Esophagus muscularis mucosa (tissue), 4 donors: ENCODE measurements at places on chromosomes 7 and 10.

DNA sequence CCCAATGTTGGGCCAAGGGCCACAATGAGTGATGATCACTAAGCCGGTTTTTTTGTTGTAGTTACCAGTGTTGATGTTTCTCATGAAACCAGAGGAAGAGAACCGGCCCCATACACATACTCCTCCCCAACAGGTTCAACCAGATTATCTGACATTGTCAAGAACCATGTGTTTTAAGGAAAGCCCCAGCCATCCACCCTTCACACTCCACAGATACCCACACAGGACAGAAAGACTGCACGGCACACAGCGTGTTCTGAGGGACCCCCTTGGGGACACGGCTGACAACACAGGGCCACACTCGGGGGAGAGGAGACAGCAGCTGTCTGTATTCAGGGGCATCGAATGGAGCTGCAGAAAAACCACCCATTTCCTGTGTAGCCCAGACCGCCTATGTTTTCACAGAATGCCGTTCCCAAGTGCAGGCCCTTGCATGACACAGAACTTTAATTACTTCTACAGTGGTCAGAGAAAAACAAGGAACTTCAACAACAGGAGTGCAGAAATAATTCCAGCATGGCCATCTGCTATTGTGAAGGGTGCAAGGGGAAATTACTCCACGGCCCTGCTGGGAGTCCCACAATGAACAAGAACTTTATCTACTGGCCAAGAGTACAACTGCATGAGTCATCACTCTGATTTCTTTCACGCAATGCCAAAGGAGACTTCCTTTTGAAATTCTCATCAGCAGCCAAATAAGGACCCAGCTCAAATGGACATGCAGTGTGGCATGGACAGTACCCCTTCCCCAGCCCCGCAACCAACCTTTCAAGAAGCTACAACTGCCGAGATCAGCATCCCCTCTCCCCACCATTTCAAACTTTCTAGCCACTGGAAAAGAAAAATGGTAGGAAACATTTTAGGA lies 2.3 kb downstream of the KLF6 start:
- peaks cover 56% of the 10 kb centered on the region for H3K36me3 ChIP-seq
- DNase-seq, result no peak
- H3K27me3 ChIP-seq, result no peaks in the 10 kb centered on the region

GRCh38 chr7:111571720-111572119 lies 9.4 kb upstream of the IMMP2L start:
- no peaks in the 10 kb centered on the region for H3K4me1 ChIP-seq
- DNase-seq, result no peak
- no peak overlapping the region for H3K4me3 ChIP-seq
- H3K27ac ChIP-seq, result no peak overlapping the region
- H3K36me3 ChIP-seq, result no peaks in the 10 kb centered on the region

DNA sequence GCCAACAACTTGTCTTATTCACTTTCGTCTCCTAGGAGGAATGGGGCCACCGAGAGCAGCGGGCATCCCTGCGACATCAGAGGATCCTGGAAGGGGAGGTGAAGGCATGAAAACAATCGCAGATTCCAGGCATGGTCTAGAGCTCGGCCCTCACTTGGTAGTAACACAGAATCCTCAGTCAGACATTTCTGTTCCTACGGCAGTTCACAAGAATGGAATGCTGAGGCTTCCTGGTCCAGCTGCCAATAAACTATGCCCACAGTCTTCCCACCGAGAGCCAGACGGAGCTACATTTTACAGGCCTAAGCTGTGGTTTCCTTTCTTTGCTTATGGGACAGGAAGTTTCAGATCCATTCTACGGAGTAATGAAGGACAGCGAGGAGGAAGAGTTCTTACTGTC lies 75.8 kb downstream of the OR13A1 start:
- no peaks in the 10 kb centered on the region for H3K27me3 ChIP-seq
- peak; percentile 78 for DNase-seq
- no peaks in the 10 kb centered on the region for H3K36me3 ChIP-seq
- no peak overlapping the region for H3K4me3 ChIP-seq

DNA sequence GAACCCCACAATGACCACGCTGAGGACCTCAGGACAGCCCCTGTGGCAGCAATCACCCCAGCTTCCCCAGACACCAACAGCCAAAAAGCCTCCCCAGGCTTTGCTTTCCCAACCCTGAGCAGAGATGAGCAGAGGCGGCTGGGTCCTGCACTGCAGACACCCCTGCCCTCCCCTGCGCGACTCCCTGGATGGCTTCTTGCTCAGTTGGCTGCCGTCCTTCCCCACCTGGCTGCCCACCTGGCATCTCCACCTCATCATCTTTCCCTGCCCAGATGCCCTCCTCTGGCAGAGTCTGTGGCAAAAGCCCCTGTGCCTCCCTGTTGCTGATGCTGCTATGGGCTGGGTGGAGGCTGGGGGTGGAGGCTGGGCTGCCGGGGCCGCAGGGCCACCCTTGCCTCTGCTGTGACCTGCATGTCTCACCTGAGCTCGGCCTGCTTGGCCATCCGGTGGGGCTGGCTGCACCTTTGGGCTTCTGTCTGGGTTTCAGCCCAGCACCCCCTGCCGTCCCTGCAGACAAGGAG lies 567.7 kb downstream of the TCERG1L start:
- H3K4me3 ChIP-seq, result no peak overlapping the region
- no peaks in the 10 kb centered on the region for H3K36me3 ChIP-seq
- no peak overlapping the region for H3K27ac ChIP-seq
- peaks cover 41% of the 10 kb centered on the region for H3K27me3 ChIP-seq
- H3K4me1 ChIP-seq, result no peaks in the 10 kb centered on the region

DNA sequence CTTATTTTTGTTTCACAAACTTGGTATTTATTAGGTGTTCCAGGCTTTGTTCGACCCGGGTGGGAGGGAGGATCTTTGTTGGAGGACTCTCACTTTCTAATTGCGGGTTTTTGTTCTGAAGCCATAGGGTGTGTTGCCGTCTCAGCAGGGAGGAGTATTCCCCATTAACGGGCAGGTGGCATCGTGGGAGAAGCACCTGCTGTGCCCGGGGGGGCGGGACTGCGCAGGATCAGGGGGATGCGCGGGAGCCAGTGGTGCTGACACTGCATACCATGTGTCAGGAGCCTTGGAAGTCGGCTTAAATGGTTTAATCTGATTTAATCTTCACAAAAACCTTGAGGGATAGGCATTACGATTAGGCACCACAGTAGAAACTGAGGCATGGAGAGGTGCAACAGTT lies 113.0 kb downstream of the MGMT start:
- H3K27me3 ChIP-seq, result no peaks in the 10 kb centered on the region
- H3K36me3 ChIP-seq, result no peaks in the 10 kb centered on the region
- H3K4me3 ChIP-seq, result no peak overlapping the region
- no peak overlapping the region for H3K27ac ChIP-seq
- H3K4me1 ChIP-seq, result no peaks in the 10 kb centered on the region

- H3K4me3 ChIP-seq, result no peak overlapping the region
- no peaks in the 10 kb centered on the region for H3K36me3 ChIP-seq
- H3K27ac ChIP-seq, result no peak overlapping the region
- no peaks in the 10 kb centered on the region for H3K27me3 ChIP-seq
- peaks cover 83% of the 10 kb centered on the region for H3K4me1 ChIP-seq
These were observed 2.8 kb upstream of the ELN start for GRCh38 chr7:74025146-74025545.

- peak; percentile 60 for DNase-seq
- no peak overlapping the region for H3K27ac ChIP-seq
- H3K27me3 ChIP-seq, result no peaks in the 10 kb centered on the region
- no peaks in the 10 kb centered on the region for H3K36me3 ChIP-seq
- no peaks in the 10 kb centered on the region for H3K4me1 ChIP-seq
- no peak overlapping the region for H3K4me3 ChIP-seq
These were observed 95.5 kb upstream of the RNF32 start for GRCh38 chr7:156544919-156545715.

DNA sequence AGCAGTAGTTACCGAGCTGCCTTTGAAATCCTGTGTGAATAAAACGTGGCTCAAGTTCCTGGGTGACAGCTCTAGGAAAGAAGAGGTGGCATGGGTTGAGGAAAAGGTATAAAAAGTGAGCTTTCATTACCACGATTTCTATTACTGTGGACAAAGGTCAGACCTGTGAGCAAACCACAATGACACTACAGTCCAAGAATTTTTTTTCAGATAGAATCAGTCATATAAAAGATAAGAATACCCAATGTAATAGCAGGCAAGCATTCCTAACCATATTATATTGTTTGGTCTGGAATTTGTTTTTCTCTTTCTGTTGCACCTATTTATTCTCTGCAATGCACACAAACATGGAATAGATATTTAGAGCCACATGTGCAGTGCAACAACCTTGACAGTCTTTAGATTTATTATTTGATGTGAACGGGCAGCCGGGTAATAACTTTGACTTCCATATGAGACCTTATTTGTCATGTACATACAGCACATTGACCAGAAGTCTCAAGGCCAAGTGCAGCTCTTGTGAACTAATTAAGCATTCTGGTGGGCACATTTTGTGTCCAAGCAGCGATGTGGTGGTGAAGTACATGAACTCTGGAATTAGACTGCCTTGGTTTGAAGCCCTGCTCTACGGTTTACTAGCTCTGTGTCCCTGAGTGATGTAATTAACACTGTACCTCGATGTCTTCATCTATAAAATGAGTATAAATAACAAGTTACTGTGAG lies 156.8 kb downstream of the NRCAM start:
- H3K36me3 ChIP-seq, result no peaks in the 10 kb centered on the region
- H3K27ac ChIP-seq, result no peak overlapping the region
- no peaks in the 10 kb centered on the region for H3K4me1 ChIP-seq
- no peak overlapping the region for H3K4me3 ChIP-seq
- H3K27me3 ChIP-seq, result peaks cover 4% of the 10 kb centered on the region
- no peak for DNase-seq

GRCh38 chr10:102735065-102735562 lies 8.6 kb upstream of the WBP1L start:
- no peak overlapping the region for H3K4me3 ChIP-seq
- DNase-seq, result no peak
- H3K4me1 ChIP-seq, result peaks cover 6% of the 10 kb centered on the region
- H3K27ac ChIP-seq, result no peak overlapping the region
- no peaks in the 10 kb centered on the region for H3K27me3 ChIP-seq

- H3K27ac ChIP-seq, result no peak overlapping the region
- H3K4me3 ChIP-seq, result no peak overlapping the region
- H3K4me1 ChIP-seq, result no peaks in the 10 kb centered on the region
- H3K36me3 ChIP-seq, result no peaks in the 10 kb centered on the region
- H3K27me3 ChIP-seq, result no peaks in the 10 kb centered on the region
- no peak for DNase-seq
These were observed 150.3 kb upstream of the PHYHIPL start for GRCh38 chr10:59025981-59026765.

DNA sequence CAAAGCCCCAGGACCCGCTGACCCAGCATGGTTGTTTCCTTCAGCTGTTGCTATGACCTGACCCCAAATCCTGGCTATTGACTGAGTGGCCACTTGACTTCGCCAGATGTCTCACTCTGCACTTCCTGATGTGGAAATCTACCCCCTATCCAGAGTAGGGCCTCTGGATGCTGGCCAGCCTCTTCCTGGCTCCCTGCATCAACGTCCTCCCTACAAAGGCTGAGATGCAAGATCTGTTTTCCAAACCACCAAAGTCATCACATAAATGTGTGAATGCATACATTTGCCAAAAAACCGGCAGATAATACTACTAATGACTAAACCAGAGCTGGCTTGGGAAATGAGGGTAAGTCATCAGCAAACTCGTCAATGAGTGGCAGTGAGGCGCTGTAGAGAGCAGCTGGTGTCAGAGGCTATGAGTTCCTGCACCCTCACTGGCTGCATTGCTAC lies 70.4 kb downstream of the PYROXD2 start:
- peak overlapping the region; percentile 33 for H3K27ac ChIP-seq
- peaks cover 38% of the 10 kb centered on the region for H3K4me1 ChIP-seq
- DNase-seq, result peak; percentile 97
- no peaks in the 10 kb centered on the region for H3K36me3 ChIP-seq
- H3K4me3 ChIP-seq, result no peak overlapping the region

DNA sequence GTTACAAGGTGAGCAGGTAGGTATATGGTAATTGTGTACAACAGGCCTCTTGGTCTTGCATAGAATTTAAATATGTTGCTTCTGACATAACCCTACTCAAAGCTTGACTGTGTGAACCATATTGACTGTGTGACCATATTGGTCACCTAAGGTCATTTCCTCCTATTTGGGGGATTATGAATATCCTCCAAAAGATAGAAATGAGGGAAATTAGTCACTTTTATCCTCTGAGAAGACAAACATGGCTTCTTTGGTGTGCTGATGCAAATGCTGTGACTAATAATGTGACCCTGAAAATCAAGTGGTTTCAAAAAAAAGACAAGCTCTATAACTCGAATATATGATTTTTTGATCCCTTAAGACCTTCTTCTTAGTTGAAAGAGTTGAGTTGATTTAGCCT lies 27.9 kb downstream of the IFIT5 start:
- H3K27ac ChIP-seq, result no peak overlapping the region
- no peak overlapping the region for H3K4me3 ChIP-seq
- no peaks in the 10 kb centered on the region for H3K36me3 ChIP-seq
- H3K27me3 ChIP-seq, result no peaks in the 10 kb centered on the region
- no peak for DNase-seq

DNA sequence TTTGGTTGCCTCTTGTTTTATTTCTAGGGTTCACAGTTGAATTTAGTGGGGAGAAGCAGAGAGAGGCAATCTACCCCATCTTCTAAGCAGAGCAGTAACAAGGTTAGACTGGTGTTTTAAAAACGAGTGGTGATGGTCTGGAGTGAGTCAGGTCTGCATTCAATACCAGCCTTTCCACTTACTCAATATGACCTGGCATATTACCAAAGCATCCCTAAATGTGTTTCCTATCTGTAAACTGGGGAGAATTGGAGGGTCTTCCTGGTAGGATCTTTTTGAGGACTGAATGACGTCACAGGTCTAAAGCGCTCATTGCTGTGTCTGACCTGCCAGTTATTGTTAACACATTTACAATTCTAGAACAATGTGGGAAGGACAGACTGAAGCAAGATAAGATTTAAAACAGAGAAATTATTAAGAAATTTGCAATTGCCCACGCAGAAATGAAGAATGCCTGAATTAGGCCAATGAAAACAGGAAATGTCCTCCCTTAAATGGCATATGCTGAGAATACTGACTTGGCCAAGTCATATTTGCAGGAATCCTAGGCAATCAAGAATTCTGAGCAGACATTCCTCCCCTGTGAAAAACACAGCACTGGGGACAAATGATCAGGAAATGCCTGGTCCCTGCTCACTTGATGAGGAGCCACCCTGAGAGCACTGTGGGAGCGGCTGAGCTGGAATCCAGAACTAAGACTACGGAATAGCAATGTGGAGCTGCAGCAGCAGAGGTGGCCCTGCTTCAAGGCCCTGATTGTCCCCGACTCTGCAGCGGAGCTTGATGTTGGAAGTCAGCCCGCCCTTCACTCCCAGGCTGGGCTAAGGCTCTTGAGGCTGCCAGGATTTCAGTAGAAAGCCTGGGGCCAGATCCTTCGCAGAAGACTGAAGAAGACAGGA lies 184.5 kb upstream of the CXCL12 start:
- no peak overlapping the region for H3K4me3 ChIP-seq
- no peaks in the 10 kb centered on the region for H3K4me1 ChIP-seq
- no peaks in the 10 kb centered on the region for H3K36me3 ChIP-seq
- peak overlapping the region; percentile 41 for H3K27ac ChIP-seq

DNA sequence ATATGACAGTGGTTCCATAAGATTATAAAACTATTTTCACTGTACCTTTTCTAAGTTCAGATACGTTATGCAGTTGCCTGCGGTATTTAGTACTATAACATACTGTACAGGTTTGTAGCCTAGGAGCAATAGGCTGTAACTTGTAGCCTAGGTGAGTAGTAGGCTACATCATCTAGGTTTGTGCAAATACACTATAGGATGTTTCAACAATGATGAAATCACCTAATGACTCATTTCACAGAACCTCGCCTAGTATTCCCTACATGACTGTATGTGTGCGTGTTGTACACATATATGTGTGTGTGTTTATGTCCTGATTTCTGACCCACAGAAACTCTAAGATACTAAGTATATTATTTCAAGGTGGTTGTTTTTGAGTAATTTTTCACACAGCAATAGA lies 139.0 kb downstream of the HERPUD2 start:
- no peak overlapping the region for H3K27ac ChIP-seq
- DNase-seq, result no peak
- no peaks in the 10 kb centered on the region for H3K36me3 ChIP-seq
